D721Med (cell line): ENCODE measurements at places on chromosomes 7 and 10.

- no peak for DNase-seq
Observed at GRCh38 chr7:46654546-46655443, 733.7 kb upstream of the IGFBP3 start.

DNA sequence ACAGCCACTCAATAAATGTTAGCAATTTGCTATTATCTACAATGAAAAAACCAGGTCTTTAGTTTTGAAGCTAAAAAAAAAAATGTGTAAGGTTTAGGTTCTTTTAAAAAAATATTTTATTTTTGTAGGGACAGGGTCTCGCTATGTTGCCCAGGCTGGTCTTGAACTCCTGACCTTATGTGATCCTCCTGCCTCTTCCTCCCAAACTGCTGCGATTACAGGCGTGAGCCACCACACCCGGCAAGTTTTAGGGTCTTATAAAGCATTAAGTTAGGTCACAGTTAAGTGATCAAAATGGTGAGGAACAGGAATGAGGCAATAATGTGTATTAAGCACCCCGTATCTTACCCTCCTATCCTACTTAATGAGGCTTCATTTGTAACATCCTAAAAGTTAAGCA, 774 bp downstream of the SEM1 start:
- DNase-seq = no peak

- DNase-seq = no peak
Observed at GRCh38 chr10:3978174-3978573, 193.2 kb upstream of the KLF6 start.

- no peak for DNase-seq
Observed at GRCh38 chr7:140922741-140923345, 1.9 kb downstream of the BRAF start.

GRCh38 chr10:90087197-90088023, 386.0 kb downstream of the KIF20B start:
- DNase-seq = no peak

DNA sequence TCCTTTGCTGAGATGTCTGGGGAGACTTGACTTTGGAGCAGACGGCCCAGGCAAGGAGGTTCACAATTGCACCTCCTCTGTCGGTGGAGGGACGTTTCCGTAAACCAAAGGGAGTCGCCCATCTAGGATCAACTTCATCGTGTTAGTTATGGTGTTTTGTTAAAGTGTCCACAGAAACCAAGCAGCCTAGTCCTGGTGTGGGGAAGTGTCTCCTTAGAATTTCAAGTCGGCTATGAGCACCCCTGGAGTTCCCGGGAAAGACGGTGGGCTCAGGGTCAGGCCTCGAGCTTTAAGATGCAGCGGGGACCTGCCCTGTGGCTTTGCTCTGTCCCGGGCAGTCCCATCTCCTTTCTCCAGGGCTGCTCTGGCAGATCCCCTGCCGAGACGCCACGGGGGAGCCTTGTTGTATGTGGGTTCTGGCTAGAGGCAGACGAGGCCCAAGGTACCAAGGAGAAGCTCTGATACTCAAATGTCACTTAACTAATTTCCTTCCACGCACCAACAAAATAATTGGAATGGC, 319.2 kb downstream of the ADARB2 start:
- no peak for DNase-seq

DNA sequence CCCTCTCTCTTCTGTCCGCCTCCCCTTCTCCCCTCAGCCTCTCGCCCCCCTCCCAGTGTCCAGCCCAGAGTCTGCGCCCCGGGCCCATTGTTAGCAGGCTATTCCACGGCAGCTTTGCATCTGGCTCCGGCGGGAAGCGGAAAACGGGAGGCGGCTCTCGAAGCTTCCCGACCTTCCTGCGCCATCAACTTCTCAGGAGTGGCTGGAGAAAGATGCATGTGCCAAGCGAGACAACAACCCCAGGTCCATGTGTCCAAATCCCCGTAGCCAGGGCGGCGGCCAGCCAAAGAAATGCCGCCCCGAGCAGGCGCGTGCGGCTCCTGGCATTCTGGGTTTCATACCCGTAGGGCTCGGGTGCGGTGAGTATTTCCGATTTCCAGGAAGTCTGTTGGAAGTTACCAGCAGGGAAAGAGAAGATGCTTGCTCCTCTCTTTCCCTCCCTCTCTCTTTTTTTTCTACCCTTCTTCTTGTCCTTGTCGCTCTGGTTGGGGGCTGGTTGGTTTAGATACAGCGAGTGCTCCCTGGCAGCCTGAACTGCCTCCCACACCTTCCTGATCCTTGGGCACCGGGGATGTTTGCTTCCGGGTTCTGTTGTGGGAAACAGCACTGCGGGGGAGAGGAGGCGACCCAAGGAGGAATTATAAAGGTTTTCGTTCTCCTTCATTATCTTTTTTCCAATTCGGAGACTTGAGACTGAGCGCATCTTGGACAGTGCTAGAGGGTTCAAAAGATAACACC, 1.2 kb upstream of the HOXA2 start:
- no peak for DNase-seq

- DNase-seq = no peak
Observed at GRCh38 chr10:106863549-106863948, 301.0 kb downstream of the SORCS1 start.

- peak; percentile 58 for DNase-seq
Observed at GRCh38 chr7:36291387-36292316, 98.0 kb upstream of the ANLN start.

DNA sequence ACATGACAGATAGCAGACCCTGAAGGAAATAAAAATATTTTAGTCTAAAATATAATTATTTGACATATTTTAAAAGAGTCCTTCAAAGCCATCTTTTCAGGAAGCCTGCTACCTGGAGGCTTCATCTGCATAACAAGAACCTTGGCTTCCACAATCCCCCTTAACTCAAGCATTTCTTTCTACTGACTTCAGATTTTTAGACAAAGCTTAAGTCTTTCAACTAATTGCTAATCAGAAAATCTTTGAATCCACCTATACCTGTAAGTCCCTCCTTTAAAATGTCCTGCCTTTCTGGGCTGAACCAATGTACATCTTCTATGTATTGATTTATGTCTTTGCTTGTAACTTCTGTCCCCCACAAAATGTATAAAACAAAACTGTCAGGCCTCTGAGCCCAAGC, 23.5 kb upstream of the PRF1 start:
- DNase-seq = no peak

DNA sequence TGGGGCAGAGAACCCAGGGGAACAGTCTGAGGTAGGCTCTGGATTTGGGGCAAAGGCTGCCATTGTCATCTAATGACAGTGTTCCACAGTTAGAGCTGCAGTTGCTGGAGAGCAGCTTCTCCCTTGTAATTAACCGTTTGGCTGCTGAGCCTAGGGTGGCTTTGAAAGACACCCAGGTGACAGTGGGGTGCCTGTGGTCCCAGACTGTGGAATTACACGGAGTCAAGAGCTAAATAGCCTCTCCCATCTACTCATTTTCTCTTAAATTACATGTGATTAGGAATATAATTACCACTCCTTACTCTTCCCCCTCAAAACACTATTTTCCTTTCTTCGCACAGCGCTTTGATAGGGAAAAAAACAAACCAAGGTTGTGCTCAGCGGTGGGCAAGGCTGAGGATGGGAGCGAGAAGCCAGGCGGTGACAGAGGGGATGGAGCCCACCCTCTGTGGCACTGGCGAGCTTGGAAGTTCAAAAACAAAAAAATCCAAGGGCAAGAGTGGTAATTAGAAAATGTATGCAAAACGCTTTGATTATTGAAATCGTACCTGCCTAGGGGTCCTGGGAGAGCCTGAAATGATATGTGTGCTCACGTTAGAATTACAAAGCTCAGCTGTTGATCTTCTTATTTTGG, 44.1 kb downstream of the BAMBI start:
- DNase-seq = no peak
